RKO (cell line): ENCODE measurements at places on chromosomes 7 and 10.

DNA sequence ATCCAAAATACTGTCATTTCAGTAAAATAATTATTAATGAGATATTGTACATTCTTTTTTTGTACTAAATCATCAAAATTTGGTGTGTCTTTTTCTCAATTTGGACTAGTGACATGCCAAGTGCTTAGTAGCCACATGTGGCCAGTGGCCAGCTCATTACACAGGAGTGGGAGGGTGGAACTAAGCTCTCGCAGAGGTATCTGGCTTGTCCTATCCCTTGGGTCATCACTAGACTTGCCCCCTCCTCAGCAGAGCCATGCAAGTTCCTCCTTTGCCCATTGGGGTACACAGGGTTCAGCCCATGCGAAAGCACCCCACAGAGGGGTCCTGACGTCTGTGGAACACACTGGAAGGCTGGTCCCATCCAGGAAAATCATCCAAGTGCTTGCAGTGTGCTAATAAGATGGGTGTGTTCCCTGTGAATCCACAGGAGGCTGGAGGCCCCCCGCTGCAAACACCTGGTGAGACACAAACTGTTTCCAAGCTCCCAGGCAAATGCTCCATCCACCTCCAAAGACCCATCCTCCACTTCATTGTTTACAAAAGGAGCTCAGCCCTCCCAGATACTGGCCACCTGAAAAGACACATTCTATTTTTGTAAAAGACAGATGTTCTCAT lies 1.3 kb downstream of the ARHGAP22 start:
- DNase-seq = peak; percentile 94

GRCh38 chr7:1424041-1424440 lies 35.2 kb downstream of the MICALL2 start:
- no peak for DNase-seq

- no peak for DNase-seq
These were observed 478.8 kb downstream of the NEBL start for GRCh38 chr10:20418286-20418685.

GRCh38 chr7:129789000-129789399 lies 163.8 kb downstream of the UBE2H start:
- no peak for DNase-seq

GRCh38 chr10:12376211-12376610 lies 26.9 kb downstream of the CAMK1D start:
- DNase-seq = no peak

- DNase-seq = no peak
These were observed 671 bp upstream of the PAPSS2 start for GRCh38 chr10:87658858-87659555.

GRCh38 chr10:52940921-52941320 lies 168.3 kb upstream of the MBL2 start:
- DNase-seq = no peak
